ENCODE measurements at places on chromosomes 16 and 17.

DNA sequence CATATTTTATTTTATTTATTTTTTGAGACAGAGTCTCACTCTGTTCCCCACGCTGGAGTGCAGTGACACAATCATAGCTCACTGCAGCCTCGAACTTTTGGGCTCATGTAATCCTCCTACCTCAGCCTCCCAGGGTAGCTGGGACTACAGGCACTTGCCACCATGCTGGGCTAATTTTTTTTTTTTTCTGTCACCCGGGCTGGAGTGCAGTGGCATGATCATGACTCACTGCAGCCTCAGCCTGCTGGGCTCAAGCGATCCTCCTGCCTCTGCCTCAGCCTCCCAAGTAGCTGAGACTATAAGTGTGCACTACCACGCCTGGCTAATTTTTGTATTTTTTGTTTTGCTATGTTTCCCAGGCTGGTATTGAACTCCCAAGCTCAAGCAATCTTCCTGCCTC lies 17.1 kb downstream of the UNC45B start:
- no peak for DNase-seq

DNA sequence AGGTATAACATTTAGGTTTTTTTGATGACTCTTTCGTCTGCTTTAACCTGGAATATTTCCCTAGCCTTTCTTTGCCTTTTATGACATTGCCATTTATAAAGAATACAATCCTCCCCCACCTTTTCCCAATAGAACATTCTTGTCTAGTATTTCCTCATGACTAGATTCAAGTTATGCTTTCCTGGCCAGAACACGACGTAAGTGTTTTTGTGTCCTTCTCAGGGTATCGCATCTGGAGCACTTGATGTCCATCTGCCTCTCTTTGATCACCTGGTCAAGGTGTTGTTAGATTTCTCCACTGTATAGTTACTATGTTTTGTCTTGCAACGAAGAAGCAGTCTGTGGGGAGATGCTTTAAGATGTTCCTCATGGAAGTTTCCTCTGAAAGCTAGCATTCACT lies 87.4 kb downstream of the MSI2 start:
- DNase-seq: no peak

DNA sequence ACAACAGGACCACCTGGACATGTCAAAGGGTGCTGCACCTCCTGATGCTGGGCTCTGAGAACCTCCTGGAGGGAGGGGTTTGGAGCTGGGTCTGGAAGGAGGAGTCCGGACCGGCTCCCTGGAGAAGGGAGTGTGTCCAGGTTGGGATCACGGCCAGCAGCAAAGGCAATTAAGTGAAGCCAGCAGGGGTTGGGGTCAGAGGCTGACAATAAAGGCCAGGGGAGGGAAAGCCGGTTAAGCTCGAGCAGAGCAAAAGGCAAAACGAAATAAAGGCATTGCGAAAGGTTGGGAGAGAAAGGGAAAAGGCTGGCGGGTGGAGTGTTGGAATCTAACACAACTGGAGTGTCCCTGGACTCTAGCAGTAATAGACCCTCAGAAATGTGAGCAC lies 992 bp upstream of the CACNG4 start:
- no peak for DNase-seq

DNA sequence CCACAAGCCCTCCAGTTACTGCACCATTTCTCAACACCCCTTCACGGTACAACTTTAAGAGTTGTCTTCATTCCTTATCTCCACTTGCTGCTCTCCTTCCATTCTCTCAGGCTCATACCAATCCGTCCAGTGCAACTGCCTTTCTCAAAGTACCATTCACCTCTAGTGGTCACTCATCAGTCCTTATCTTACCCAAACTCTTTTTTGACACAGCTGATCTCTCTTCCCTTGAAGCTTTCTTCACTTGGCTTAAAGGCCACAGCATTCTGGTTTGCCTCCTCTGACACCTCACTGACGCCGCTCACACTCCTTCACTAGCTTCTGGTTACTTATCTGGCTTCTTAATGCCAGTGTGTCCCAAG lies 24.9 kb downstream of the UBE2G1 start:
- no peak for DNase-seq

DNA sequence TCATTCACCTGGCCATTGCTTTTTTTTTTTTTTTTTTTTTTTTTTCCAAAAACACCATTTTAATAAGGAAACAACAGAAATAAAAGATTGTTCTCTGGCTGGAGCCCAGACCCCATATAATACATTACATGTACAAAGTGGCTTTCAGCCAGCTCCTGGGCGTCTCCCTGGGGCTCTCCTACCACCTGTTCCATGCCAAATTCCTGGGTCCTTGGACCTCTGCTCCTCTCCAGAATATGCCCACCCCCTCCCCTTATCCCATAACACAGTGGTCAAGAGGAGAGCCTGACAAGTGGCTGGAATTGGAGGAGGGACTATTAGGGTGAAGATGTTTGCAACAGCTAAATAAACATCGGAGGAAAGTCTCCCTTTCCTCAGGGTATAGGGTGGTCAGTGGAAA lies 3.6 kb upstream of the PHF12 start:
- DNase-seq: no peak

- no peak for DNase-seq
These were observed 47.8 kb upstream of the SCNN1B start for GRCh38 chr16:23254338-23254737.

DNA sequence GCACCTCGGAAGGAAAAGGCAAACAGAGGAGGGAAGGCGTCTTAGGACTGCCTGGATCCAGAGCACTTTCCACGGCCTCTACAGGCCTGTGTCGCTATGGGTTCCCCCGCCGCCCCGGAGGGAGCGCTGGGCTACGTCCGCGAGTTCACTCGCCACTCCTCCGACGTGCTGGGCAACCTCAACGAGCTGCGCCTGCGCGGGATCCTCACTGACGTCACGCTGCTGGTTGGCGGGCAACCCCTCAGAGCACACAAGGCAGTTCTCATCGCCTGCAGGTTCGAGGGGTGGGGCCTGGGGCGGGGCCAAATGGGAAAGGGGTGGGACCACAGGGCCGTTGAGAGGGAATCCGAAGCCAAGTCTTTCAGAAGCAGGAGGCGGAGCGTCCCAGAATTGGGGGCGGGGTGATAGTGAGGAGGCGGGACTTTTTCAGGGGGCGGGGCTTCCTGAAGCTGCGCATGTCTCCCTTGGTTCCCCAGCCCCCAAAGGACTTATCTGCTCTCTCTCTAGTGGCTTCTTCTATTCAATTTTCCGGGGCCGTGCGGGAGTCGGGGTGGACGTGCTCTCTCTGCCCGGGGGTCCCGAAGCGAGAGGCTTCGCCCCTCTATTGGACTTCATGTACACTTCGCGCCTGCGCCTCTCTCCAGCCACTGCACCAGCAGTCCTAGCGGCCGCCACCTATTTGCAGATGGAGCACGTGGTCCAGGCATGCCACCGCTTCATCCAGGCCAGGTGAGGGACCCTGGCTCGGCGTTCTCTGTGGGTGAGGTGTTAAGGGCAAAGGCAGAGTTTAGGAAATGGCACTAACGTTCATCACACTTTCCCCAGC lies 939 bp downstream of the BCL6B start:
- DNase-seq: peak; percentile 80

DNA sequence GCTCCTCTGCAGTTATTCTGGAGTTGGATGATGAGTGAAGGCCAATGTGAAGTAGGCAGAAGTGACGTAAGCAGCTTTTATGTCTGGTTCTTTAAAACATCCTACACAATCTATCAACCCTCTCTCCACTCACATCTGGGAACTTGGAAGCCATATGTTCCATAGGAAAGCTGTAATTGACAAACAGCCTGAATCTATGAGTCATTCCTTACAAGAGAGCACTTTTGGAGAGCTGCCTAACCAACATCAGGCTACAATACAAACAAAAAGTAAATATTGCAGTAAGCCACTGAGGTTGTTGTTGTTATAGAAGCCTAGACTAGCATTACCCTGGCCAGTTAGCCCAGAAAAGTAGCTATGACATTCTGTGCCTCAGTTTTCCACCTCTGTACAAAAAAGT lies 5.9 kb downstream of the CCL7 start:
- peak; percentile 52 for DNase-seq

- DNase-seq: no peak
These were observed 119.1 kb downstream of the RAB11FIP4 start for GRCh38 chr17:31510308-31511194.

DNA sequence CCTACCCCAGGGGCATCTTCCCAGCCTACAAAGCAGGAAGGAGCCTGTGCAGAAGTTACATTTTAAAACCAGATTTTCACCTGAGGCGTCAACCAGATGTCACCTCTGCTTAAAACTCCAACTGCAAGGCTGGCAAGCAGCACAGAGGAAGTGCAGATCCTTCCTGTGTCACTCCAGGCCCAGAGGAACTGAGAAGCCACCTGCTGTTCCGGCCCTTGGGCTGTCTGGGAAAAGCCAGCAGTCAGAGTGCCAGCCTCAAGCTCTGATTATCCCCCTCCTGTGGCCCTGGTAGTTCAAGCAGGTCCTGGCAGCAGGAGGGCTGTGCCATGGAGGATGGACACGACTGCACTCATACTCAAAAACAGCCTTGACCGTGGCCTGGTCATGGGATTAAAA lies 10.2 kb downstream of the POLR2C start:
- DNase-seq: no peak

DNA sequence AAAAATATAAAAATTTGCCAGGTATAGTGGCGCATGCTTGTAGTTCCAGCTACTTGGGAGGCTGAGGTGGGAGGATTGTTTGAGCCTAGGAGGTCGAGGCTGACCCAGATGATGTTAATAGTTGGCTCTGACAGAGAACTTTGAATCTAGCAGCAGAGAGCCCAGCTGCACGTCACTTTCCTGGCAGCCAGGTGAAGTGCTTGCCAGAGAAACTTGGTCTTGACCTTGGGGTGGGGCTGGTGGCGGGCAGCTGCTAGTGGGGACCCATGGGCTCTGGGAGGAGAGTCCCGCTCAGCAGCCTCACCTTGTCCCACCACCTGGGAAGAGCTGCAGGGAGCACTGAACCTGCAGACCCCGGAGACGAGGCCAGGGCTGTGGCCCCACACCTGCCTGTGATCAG lies 3.1 kb upstream of the C16orf74 start:
- DNase-seq: no peak

GRCh38 chr17:35119370-35120165 lies at the start of gene RAD51D:
Gene RAD51D (minus strand): TSS chr17:35119860. CDS start chr17:35119613, 247 bp downstream.
- DNase-seq: peak; percentile 72

DNA sequence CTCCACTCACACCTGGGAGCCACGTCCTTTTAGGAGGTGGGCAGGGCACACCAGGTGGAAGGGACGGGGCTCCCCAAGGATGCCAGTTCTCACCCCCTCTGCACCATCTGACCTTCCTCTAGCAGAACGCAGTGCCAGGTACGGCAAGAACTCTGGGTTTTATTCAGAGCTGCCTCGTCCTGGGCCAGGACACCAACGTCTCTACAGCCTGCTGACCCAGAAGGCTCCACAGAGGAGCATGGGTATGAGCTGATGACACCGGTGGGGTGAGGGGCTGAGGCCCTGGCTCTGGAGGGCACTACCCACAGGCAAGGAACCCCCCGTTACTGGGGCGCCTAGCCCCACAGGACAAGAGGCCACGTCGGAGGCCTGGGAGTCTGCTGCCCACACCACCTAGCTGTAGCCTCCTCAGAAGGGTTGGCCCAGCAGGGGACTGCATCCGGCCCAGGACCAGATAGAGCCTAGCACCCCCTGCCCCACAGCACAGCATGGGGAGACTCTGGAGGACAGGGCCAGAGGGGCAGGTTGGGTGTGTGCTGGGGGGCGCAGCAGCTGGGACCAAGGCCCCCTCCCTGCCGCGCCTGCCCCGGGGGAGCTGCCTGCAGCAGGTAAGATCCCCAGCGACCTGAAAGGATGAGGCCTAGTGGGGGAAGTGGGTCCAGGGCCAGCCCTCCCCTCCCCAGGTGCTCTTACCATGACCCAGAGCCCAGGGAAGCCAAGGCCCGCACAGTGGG lies 13.9 kb downstream of the BCAR1 start:
- no peak for DNase-seq

DNA sequence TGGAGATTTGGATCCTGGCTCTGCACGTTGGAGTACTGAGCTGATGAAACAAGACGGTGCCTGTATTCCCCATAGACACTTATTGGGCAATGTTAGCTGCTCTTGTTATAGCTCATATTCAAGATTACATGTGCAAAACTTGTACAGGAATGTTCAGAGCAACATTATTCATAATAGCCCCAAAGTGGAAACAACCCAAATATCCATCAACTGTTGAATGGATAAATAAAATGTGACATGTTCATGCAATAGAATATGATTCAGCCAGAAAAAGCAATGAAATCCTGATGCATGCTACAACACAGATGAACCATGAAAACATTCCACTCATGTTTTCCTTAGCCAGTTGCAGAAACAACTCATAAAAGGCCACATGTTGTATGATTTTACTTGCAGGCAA lies 5.7 kb upstream of the SDR42E1 start:
- DNase-seq: no peak

GRCh38 chr16:1740781-1741490 lies 30.4 kb downstream of the NME3 start:
- DNase-seq: no peak

DNA sequence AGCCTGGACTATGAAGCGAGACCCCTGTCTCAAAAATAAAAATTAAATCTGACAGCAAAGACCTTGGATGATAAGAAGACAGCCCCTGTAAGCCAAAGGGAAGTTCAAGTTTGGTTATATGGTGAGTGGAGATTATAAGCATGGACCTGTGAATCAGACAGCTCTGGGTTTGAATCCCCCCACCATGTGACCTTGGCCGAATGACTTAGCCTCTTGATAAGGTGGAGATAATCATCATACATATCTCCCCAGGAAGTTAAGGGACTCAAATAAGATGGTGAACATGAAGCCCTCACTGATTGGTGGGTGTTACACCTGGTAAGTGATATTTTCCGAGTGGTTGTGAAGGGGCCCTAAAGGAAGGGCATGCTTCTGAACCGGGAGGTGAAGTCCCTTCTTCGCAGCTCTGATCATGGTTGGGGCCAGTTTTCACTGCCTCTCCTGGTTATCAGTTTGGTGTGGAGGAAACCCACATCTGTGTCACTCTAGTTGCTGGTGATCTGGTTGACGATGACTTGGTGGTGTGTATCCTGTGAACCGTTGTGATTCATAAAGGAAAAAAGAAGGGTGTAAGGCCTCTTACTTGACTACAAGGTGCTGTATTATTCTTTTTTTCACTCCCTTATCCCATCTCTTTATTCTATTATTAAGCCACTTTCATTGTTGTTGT lies 61.7 kb upstream of the CLEC18A start:
- no peak for DNase-seq

GRCh38 chr16:14003074-14003570 lies 68.0 kb upstream of the MRTFB start:
- DNase-seq: peak; percentile 90

- DNase-seq: no peak
These were observed 33.0 kb upstream of the SEC14L1 start for GRCh38 chr17:77107506-77108433.

GRCh38 chr16:70730031-70730430 lies 44.2 kb upstream of the MTSS2 start:
- DNase-seq: peak; percentile 77
